ENCODE measurements at places on chromosomes 13 and 19.

GRCh38 chr13:51687947-51688714 is 103.9 kb downstream of the WDFY2 start:
- no peak for DNase-seq

DNA sequence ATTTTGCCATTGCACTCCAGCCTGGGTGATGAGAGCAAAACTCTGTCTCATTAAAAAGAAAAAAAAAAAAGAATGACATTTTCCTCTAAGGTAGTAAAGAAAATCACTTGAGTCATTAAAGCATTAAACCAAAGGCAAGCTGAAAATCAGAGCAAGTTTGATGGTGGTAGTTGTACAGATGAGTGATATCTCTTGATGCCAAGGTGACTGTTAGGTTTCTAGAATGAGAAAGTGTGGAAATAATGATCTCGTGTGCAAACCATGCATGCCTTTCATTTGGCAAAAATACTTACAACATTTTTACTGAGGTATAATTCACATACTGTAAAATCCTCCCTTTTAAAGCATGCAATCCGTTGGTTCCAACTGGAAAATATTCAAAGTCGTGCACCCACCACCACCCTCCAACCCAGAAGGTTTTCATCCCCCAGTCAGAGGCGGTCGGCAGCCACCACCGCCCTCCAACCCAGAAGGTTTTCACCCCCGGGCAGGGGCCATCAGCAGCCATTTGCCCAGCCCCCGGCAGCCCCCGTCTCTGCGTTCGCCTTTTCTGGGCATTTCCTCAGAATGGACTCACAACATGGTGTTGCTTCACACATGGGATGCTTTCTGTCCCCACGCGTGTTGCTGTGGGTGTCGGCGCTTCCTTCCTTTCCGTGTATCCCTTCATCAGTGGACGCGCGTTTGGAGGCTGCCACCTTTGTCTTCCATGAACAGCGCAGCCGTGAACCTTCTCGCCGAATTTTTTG is 90.2 kb downstream of the ATP11A start:
- no peak for DNase-seq

- DNase-seq: no peak
Measured at GRCh38 chr13:49975826-49976225, 21.0 kb upstream of the TRIM13 start.

GRCh38 chr19:57227502-57227901 is 3.3 kb upstream of the AURKC start:
- DNase-seq: no peak

- no peak for DNase-seq
Measured at GRCh38 chr13:50195045-50195444, 179.8 kb downstream of the KCNRG start.

- DNase-seq: no peak
Measured at GRCh38 chr19:3013263-3013725, 15.8 kb downstream of the TLE2 start.

DNA sequence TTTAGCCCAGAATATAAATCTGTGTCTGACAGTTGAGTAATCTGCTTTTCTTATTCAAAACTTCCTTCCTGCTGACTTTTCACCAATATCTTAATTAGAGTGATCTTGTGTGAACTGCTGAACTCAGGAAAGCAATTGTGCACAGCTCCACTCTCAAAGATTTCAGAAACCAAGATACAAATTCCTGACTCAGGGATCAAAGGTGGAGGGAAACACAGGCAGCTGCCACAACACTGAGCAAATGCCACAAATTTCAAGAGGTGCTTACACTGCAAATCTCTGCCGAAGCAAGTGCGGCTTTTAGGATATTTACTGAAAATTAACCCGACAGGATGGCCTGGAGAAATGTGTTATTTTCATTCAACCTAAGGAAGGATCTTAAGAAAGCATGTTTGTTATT is 111.4 kb downstream of the STOML3 start:
- no peak for DNase-seq

- DNase-seq: no peak
Measured at GRCh38 chr19:50952910-50953309, at the start of gene KLK5. Gene KLK5, minus strand, starts transcription at chr19:50953038. Its CDS starts 381 bp downstream, at chr19:50952657.

DNA sequence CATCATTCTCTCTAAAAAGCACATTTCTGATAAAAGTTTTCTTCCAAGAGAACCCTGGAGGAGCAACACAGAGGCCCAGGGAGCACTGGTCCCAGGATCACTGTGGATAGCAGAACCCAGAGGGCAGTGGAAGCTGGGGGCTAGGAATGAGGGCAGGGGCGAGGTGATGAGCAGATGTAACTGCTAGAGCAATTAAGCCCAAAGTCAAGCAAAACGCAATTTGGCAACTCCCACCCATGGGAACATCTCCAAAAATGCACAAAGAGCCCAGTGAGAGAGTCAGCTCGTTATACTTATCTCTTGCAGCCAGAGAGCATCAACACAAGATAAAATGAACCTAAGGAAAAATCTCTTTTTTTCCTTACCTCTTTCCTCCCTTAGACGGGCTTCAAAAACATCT is 284.2 kb downstream of the TBC1D4 start:
- no peak for DNase-seq

DNA sequence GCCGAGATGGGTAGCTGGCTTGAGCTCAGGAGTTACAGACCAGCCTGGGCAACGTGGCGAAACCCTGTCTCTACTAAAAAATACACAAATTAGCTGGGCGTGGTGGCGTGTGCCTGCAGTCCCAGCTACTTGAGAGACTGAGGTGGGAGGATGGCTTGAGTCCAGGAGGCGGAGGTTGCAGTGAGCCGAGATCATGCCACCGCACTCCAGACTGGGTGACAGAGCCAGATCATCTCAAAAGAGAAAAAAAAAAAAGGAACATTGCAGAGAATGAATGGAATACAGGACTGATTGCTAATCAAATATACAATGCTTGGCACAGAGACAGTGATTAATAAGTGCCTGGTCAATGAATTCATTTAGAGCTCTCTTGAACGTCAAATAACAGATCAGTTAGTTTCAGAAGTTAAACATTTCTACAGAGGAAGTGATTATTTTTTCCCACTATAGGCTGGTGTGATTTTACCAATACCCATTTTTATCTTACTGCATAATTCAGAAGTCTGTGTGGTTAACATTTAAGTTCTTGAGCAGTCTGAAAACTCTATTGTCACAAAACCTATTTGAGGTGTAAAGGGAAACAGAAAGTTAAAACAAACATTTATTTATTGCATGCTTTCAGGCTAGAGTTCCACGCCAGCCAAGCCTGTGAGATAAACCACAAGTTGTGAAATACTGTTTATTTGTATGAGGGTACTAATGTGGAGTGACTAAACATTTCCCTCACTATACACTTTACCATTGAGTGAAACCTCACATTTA is 7.7 kb upstream of the TBC1D4 start:
- no peak for DNase-seq

DNA sequence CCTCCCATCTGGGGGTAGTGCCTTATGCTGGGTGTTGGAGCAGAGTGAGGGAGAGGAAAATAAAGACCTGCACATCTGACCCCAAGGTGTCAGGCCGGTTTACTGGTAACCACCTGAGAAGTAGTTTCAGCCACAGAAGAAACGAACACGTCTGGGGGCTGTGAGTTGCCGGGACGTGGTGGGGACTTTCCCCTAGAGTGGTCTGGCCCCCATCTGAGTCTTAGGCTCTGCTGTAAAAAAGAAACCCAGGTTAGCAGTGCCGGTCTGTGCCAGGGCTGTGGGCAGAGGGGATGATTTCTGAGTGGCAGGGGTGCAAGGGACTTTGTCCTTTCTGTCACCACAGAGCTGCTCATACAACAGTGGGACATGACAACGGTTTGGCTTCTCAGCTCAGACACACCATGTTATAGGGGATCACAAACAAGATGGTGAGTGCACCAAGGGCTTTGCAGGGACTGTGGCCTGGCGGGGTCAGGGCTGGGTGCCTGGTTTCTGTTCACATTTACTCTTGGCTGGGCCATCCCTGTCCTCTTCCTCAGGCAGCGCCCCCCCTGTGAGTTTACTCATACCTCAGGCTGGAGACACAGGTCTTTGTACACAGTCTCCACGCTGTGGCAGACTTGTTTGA is 9.0 kb downstream of the GCDH start:
- DNase-seq: no peak

DNA sequence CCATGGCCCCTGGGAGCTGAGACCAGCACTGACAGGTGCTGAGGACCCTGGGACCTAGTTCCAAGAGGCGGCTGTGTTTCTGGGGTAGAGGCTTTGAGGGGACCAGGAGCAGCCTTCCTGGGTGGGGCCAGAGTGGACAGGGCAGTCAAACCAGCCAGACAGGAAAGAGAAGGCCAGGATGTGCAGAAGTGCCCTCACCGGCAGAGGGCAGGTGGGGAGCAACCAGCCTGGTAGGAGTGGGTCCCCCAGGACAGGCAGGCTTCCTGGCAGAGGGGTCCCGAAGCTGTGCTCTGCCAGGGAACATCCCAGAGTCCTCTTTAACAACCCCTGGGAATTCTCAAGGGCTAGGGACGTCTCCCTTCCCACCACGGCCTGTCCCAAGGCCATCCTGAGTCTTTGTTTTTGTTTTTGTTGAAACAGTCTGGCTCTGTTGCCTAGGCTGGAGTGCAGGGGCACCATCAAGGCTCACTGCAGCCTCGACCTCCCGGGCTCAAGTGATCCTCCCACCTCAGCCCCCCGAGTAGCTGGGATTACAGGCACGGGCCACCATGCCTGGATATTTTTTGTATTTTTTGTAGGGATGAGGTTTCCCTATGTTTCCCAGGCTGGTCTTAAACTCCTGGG is 3.0 kb upstream of the HIPK4 start:
- peak; percentile 23 for DNase-seq

- DNase-seq: no peak
Measured at GRCh38 chr13:46812301-46812797, 15.4 kb upstream of the ESD start.

DNA sequence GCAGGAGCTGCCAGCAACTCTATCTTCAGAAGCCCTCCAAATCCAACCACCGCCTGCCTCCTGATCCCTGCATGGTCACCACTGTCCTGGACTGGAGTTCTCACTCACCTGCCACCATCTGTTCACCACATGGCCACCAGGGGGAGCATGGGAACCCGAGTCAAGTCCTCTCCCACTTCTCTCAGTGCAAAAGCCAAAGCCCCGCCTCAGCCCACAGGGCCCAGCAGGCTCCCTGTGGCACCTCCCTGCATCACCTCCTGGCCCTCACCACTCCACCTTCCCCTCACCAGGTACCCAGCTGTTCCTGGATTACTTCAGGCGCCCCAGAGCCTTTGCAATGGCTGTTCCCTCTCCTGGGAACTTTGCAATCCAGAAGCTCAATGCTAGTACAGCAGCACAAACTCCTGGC is 5.3 kb downstream of the DHPS start:
- DNase-seq: peak; percentile 80

DNA sequence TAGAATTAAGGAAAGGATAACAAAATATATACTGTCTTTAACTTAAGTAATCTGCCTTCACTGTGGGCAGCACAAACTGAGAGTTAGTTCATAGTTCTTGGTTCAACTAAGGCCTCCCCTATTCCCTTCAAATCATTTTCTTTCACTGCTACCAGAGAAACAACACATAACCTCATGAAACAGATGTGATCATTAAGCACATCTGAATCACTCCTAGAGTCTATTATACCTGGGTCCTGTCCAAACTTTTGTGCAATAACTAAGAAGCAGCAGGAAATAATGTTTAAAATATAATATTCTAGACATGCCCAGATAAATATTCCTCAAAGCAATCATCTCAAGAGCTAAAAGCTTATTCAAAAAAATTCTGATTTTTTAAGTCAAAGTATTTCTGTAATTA is 62.9 kb downstream of the ZC3H13 start:
- no peak for DNase-seq

- no peak for DNase-seq
Measured at GRCh38 chr13:49563516-49563915, 21.8 kb downstream of the RCBTB1 start.

GRCh38 chr13:36432106-36432544 is at the start of gene CCNA1:
Gene CCNA1, plus strand, starts transcription at chr13:36432495. Its CDS starts 562 bp downstream, at chr13:36433057.
- DNase-seq: peak; percentile 79

DNA sequence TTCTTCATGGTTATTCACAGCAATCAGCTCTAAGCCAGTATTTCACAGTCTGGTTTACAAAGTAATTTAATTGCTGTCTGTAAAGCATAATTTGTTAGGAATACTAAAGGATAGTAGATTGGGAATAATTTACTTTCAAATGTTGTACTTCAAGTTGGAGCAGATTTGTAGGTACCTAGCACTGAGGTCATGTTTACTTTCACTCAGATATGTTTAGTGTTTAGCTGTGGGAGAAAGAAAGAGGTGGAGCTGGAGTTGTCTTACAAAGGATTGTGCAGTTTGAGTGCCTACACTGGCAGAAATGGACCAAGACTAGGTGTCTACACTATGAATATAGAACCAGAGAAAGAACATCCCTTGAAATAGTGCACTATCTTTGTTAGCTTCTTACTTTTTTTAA is 464.6 kb downstream of the PCDH9 start:
- DNase-seq: no peak

- no peak for DNase-seq
Measured at GRCh38 chr13:39960191-39960590, 304.7 kb downstream of the COG6 start.

DNA sequence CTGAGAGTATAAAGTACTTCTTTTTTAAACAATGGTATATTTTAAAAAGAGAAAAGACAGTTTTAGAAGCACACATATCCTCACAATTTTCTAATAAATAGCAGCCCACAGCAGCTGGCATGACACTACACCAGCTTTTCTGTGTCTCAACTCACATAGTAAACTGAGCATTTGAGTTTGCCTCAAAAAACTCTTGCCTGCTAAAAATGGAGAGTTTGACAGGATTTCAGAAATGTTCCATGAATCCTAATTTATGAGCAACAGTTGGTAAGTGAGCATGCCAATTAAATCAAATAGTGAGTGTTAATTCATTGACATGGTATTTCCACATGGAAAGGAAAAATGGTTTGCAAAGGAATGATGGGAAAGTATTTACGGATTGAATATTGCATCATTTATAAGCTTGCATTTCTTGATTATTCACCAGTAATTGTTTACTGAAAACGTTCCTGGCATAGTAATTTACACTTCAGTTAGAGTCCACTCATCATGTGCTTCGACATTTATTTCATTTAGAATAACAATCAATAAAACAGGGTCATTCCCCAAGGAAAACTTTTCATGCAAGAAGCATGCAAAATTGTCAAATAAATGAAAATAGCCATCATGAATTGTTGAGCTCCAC is 323.0 kb downstream of the EFNB2 start:
- no peak for DNase-seq
